ENCODE measurements at places on chromosomes 2 and 18.

DNA sequence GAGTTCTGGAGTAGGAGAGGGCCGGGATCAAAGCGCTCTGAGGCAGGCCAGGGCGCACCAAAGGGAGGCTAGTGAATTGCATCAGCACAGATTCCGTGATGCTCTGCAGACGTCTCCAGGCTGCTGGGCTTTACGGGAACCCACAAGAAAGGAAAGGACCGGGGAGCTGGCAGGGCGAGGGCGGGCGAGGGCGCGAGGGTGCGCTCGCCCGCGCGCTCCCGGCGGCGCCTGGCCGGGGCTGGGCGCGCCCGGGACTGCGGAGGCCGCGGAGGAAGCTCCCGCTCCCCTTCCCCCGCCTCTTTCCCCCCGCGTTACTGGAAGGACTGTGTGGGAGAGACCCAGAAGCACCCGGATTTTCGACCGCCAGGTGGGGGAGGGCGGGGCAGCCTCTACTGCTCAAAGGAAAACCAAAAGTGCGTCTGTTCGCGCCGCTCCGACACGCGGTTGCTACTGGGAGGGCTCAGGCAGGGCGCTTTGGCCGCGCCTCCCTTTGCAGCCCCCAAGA lies 2.4 kb upstream of the FOSL2 start:
- peak; percentile 92 for DNase-seq

GRCh38 chr2:1989216-1989615 lies 244.9 kb upstream of the PXDN start:
- DNase-seq: no peak

DNA sequence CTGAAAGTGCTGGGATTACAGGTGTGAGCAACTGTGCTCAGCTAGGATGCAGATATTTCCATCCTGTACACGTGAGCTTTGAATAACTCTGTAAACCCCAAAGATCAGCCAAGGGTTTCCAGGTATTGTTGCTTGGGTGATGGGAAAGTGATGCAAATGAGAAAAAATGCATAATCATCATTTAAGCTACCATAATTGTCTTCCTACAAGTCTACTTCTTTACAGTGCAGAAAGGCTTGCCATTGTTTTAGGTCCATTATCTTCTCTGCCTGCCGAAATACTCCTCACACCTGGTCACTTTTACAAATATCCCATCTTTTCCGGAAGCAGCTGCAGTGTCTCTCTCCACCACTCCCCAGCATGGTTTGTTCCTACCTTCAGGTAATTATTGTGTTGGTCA lies 259.8 kb upstream of the CCDC68 start:
- DNase-seq: no peak

GRCh38 chr18:48831802-48832201 lies 119.0 kb downstream of the SMAD7 start:
- peak; percentile 15 for DNase-seq

- no peak for DNase-seq
Observed at GRCh38 chr2:11554399-11554716, 20.5 kb downstream of the GREB1 start.

DNA sequence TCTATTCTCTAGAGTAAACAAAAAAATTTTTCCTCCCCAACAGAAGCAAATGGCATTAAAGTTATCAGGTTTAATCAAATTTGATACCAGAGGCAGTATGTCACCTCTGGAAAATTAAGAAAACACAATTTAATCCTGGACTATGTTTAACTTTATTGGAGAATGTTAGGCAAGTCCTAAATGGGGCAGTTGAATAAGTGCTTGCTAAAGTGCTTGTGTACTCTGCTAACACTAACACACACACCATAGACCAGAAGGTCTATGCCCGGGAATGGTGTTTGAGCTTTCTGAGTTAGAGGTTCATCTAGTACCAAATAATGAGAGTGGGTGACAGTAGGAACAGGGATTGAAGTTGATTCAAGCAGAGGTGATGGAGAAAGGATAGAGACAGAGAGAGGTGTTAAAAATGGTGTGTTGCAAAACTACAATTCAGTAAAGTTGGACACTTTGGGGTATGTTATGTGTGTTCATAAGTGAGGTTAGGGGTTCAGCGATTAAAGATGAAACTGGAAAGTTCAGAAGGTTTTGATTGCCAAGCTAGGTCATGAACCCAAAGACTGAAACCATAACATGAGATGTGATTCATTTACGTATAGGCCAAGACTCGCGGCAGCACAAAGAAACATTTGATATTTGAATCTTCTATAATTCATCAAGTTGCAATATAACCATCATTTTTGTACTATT lies 40.5 kb upstream of the PEX13 start:
- no peak for DNase-seq

- DNase-seq: no peak
Observed at GRCh38 chr2:207341112-207341750, 175.5 kb upstream of the KLF7 start.

DNA sequence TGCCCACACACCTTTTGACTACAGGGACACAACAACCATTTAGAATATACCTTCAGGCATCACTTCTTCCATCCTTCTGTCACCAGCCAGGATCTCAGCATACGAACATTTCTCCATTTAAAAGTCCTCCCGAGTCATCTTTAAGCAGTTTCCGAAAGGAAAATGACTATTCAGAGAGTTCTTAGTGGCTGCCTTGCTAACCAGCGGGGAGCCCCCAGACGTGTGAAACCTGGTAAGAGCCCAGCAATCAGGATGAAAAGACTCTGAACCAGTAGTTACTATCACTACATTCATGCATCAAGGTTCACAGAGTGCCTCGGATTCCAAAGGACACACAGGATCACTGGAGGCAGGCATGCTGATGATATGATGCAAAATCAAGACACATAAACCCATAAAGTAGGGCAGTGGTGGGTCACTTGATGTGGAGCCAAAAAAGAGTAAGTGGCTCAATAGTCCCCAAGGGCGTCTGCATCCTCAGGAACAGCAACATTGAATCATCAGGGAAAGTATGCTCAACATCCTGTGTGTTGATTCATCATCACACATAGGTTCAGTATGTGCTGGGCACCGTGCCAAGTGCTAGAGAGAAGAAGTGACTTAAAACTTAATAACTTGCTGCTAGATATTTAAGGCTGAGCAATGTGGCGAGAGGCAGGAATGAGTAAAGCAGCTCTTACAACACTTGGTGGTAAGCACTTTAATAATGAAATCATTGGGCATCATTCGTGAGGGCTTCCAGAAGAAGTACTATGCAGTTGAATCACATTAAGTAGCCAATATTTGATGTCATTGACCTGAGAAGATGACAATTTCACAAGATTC lies 4.4 kb downstream of the CCL20 start:
- DNase-seq: peak; percentile 52

DNA sequence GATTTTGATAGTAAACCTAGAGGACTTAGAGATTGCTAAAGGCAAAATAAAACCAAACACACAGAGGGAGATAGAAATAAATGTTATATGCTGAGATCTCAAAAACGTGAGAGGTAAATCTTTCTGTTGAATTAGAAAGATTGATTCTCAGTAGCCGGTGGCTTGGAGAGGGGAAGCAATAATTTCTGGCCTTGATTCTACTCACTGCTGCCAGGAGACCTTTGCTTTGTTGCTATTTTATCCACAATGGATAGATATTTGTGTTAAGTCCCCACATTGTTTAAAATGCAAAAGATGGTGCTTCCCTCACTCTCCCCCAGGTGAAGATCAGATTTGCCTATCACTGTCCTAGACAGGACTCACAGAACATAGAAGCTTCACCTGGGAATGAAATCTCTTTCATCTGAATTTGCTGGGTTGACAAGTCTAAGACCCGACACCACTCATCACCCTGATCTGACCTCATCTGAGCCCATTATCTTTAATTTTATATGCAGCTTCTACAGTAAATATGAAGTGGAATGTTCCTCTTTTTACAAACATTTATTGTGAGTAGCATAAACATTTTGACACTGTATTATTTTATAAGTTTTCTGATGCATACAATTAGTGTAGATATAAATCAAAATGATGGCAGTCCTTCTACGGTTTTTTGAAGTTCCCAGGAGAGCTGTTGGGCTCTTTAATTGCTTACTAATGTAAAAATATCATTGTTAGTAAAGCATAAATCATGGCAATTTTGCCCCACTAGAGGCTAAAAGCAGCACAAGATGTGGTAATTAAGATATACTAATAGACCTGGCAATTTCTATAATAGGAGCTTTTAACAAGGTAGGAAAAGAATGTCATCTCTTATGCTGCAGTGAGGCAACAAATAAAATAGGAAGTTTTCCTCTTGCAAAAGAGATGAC lies 149.7 kb downstream of the DCC start:
- no peak for DNase-seq

DNA sequence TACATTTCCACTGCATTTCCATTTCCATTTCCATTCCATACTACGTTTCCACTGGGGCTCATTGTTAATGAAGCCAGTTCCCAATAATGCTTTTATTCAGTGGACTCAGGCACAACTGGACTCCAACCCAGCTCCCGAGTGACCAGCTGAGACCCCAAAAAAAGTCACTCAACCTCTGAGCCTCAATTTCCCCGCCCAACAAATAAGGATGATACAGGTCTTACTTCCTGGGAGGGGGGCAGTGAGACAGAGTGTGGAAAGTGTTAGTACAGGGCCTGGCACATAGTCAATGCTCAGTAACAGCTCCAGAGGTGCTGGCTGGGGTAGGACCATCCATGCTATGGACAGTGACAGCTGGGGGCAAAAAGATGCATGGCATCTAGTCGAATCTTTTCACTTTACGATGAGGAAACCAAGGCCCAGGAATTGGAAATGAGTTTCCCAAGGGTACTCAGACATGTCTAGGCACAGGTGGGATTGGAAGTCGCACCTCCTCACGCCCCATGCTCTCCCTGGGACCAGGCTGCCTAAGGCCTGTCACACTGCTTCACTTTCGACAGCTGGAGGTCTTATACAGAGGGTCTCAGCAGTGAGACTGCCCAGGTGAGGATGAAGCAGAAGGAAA lies 226.5 kb downstream of the ANAPC1 start:
- no peak for DNase-seq

DNA sequence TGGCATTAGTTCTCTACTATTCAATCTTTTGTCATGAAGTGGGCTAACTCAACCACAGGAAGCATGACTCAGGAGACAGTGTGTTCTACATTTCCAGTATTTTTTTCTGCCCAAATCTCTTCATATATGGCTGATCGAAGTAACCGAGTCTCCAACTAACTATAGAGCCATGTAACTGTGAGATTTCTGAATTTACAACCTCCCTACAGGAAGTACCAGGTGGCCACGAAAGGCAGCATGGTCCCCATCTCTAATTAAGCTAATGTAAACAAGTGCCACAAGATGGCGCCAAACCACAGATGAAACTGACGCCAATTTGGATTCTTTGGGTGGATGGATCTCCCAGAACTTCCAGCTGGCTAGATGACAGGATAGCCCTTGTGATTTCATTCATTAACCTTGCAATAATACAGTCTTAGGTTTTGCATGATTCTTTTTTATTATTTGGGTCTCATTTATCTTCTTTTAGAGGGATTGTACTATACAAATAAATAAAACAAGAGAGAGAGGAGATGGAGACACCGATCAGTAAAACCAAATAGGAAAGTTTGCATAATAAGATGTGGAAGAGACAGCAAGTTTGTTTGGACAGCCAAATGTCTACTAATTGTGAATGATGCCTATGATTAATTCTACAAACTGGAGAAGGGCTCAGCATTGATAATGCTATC lies 18.3 kb upstream of the ARHGAP15 start:
- DNase-seq: peak; percentile 59

GRCh38 chr2:240662681-240663080 lies 20.0 kb downstream of the AQP12B start:
- DNase-seq: no peak

- no peak for DNase-seq
Observed at GRCh38 chr2:119440501-119440870, 8.8 kb downstream of the TMEM37 start.

GRCh38 chr2:113834051-113834730 lies 55.7 kb upstream of the ACTR3 start:
- DNase-seq: no peak

DNA sequence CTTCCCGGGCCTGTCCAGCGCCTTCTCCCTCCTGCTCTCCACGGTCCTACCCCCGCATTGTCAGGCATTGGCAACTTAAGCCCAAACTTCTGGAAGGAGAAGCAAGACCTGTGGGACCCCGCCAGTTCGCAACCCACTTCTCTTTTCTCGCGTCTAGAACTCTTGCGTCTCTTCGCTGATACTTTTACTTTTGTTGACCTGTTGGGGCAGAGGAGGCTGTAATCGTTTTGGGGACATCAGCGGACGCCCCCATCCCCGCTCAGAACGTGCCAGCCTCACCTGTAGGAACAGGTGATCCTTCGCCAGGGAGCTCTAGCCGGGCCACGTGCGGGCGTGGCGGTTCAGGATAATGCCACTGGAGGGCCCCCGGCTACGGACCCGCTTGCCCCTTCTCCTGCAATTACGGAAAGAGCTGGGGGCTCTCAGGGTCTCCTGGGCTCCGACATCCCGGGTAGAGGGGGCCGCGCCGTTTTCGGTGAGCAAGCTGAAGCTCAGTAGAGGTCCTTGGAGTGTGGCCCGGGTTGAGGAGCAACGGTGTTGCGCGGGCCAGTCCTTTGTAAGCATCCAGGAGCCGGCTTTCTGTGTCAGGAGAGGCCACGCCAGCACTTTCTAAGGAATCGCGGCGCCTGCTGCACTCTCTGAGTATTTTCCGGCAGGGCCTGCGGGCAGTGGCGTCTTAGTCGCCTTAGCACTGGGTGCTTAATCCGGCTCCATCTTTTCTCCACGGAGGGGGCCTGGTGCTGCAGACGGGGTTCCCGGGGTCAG lies 1.6 kb downstream of the MTCL1 start:
- DNase-seq: peak; percentile 60

DNA sequence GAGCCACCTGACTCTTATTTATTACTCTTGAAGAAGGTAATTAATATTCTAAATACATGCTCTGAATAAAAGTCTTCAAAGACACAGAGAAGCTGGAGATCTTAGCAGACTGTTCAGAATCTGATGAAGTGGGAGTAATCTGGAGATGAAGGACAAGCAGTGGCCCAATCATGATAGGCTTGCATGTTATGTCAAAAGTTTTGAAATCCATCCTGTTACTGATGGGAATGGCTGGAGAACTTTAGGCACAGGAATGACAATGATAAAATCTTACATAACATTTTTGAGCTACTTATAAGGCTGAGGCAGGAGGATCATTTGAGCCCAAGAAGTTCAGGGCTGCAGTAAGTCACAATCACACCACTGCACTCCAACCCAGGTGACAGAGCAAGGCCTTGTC lies 2.4 kb upstream of the RIF1 start:
- no peak for DNase-seq

DNA sequence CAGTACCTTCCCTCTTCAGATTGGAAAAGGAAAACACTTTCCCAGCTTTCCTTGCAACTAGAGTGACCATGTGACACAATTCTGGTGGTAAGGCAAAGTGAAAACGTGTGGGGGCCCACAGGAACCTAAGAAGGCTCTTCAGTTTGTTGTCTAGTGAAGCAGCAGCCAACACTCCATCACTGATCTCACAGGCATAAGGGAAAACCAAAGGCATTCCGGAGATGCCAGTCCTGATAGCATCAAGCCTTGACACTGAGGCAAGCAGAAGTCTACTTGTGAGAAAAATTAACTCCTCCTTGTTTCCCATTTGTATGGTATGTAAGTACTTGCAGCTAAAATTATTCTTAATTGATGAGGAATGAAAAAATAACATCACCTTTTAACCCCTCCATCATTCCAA lies 88.3 kb downstream of the ETAA1 start:
- DNase-seq: no peak
